ENCODE measurements at places on chromosomes 13 and 19.

- peak; percentile 55 for DNase-seq
These were observed 232.0 kb downstream of the B3GLCT start for GRCh38 chr13:31431722-31432137.

GRCh38 chr19:45873219-45873772, 9.2 kb downstream of the FOXA3 start:
- no peak for DNase-seq

GRCh38 chr19:1495051-1495798, 4.2 kb downstream of the REEP6 start:
- DNase-seq, result no peak

GRCh38 chr13:33910255-33910654, 92.3 kb downstream of the RFC3 start:
- no peak for DNase-seq

DNA sequence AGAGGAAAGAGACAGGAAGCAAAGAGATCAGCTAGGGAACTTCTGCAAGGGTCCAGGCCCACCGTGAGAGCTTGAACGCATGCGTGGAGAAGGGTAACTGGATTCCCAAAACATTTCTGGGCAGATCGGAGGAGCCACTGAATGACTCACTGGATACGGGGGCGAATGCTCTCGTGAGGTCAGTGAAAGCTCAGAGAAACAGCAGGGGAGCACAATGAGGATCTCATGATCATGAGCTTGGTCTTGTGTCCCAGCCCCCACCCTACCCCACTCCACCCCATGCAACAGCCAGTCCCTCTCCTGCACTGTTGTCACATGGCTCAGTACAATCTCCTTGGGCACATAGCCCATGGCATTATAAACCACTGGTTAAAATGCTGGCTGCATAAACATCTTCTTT, 40.6 kb downstream of the DCLK1 start:
- peak; percentile 54 for DNase-seq

DNA sequence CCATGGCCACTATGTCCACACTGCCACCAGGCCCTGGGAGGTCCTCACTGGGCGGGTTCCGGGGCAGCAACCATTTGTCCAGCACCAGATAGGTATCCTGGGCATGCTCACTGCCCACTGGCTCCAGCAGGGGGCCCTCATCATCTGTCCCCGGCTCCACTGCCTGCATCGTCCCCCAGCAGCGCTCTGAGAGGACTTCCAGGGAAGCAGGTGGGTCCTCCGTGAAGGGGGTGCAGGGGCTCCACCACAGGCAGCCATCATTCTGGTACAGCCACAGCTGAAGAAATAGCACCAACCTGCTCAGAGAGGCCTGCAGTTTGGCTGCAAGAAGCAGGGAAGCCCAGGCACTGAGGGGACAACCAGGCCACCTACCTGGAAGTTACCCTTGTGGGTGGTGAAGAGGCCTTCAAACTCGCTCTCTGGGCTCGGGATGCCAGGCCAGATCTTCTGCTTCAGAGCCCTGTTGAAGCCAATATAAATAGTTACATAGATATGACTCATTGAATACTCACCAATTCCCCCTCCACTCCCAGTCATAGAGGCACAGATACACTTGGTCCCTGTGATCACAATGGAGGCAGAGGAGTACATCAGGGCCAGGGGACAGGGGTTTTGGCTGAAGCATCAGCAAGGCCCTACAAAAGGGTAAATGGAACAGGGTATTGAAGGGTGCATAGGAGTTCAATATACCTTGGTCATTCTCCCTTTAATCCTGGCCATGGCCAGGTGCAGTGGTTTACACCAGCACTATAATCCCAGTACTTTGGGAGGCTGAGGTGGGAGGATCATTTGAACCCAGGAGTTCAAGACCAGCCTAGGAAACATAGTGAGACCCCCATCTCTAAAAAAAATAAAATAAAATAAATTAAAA, 4.1 kb downstream of the SWSAP1 start:
- peak; percentile 88 for DNase-seq

Data from MCF 10A (cell line).